ENCODE measurements at places on chromosomes 3 and 15.
A peak's percentile ranks its signal among the peaks of the same experiment; 100 is the strongest.

DNA sequence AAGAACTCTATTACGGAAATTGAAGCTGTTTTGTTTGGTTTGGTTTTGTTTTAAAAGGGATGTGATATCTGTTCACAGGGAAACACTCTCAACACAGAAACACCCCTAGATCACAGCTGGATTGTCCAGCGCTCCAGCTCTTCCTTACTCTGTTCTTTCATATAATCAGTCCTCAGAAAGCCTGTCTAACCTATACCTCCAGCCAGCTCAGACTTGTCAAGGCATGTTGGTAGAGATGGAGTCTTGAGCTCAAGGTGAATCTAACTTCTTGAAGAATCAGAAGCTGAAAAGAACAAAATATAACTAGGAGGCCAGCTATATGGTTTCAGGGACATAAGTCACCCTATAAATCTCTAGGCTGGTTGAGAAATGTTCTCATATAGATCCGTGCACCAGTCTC is 110.2 kb upstream of the EPHA3 start:
- DNase-seq: no peak

GRCh38 chr15:34717729-34718128 is 37.1 kb downstream of the GJD2 start:
- no peak for DNase-seq

GRCh38 chr15:37014137-37014536 is 86.2 kb downstream of the MEIS2 start:
- DNase-seq: no peak

GRCh38 chr3:172614340-172615274 is 91.4 kb upstream of the TNFSF10 start:
- DNase-seq: no peak

DNA sequence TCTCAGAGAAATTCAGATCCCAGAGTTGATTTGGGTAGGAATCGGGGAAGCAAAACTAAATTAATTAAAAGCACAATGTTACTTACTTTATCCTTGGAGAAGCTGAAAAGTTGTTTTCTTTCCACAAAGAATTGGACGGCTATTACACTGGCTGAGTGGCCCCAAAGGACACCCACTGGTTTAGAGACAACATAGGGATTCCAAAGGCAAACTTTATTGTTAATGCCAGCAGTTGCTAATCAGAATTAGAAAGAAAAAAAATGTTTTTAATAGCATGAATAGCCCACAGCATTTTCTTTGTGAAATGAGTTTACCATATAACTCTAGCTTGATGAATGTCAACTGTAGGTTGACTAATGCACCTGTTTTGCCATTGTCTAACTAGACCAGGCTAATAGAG is 51.7 kb downstream of the WDR49 start:
- DNase-seq: no peak

DNA sequence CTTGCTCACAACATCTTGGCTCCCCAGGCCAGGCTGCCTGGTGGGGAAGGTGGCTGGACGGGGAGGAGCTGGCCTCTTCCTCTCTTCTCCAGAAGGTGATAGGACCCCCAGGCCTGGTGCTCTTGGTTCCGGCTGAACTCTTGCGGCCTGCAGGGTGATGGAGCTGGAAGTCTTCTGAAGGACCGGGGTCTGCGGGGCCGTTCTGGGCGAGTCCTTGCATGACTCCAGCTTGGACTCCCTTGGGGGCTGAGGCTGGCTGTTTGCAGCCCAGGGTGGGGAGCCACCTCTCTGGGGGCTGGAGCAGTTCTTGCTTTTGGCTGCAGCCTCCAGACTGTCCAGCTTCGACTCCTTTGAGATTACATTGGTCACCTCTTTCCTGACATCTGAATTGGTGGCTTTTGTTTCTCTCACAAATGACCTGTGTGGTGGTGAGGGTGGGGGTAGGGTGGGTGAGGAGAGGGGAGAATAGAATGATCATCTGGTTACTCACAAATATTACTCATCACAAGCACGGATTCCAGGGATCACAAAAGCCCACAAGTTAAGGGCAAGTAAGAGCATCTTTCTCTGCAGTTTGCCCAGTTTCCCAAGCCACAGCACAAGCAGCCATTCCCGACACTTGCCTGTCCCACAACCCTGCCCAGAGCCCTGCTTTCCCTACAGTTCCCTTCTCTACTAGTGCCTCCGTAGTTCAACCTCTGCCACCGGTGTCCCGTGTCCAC is 149.1 kb upstream of the HACD2 start:
- DNase-seq: no peak

- no peak for DNase-seq
Measured at GRCh38 chr15:69016021-69016595, 1.6 kb downstream of the NOX5 start.

- no peak for DNase-seq
Measured at GRCh38 chr3:99365396-99365795, 273.0 kb upstream of the COL8A1 start.

GRCh38 chr3:159766563-159767185 is 222.0 kb upstream of the IL12A start:
- DNase-seq: no peak

DNA sequence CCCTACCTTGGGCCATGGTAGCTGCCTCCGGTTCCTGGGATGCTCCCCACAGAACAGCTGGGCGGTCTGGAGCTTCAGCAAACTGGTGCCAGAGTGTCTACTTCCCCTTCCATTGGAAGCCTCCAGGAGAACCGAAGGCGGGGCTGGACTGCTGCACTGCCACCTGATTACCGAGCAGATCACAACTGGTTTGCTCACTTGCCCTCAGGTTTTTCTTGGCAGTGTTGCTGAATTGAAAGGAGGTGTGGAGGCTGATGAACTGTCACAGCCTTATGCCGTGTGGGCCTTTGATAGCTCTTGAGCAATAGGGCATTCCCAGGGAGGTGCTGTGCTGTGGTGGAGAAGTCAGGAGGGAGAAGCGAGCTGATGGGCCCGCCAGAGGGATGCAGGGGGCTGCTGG is at the start of gene TGM5:
Gene TGM5 (minus strand): TSS at position 95 of the 400 bp plus-strand sequence. CDS start 79 bp downstream, at position 16.
- no peak for DNase-seq

DNA sequence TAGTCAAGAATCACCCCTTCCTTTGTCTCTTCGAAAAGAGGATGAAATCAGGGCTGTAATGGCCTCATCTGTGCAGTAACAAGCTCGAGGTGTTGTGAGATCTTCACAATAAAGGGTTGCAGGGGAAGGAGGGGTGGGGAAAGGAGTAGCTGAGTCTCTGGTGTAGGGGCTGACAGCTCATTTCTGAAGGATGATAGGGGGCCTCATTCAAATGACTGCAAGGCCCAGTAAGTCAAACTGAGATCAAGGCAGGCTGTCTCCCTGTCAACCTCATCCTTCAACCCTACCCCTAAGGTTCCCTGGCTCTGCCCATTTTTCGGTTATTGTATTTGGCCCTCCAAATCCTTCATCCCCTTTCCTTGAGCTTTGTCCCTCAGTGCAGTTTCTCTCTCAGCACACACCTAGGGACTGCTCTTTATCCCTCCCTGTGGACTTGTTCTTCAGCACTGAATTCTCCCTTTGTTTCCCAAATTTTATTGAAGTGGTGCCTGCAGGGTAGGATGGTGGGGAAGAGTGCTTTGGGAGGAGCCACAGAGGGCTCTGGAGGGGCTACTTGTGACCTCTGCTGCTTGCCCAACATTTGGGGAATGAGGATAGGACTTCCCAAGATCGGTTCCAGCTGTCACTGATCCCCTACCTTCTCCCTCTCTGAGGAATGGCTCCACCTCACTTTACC is 38.1 kb downstream of the ZNF589 start:
- no peak for DNase-seq

- DNase-seq: no peak
Measured at GRCh38 chr3:192130534-192131132, 596.7 kb downstream of the FGF12 start.

DNA sequence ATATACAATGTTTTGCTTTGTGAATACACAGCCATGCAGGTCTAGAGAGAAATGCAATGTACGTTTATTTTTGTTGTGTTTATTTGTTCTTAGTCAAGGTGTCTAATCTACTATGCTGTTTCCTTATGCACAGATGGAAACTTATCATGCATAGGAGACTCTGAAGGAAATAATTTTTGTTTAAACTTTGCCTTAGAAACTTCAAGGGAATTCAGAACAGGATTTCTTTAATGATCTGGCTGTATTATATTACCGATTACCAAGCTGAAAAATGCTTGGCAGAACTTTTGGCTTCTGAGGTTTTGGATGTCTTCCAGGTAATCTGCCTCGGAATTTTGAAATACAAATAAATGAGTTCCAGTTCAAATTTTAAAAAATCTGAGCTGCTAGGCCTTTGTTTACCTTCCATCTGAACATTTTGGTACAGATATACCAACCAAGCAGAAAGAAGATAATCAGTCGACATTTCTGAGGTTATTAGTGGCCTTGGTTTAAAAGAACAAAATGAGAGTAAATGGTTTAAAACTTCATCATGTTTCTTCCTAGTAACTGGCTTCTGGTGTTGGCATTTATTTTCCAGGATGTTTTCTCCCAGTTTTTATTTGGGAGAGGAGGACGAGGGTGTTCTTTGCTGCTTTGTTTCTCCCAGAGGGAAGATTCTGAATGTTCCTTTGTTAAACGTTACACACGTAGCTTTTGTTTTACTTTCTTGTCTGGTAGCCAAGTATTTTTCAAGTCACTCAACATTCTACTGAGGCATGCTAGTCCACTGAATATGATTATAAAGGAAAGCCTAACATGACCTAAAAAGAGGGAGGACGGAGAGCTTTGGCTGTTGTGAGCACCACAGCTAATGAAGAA is 421.8 kb upstream of the TBL1XR1 start:
- DNase-seq: no peak

- DNase-seq: no peak
Measured at GRCh38 chr3:158313338-158313927, 203.5 kb downstream of the RSRC1 start.

DNA sequence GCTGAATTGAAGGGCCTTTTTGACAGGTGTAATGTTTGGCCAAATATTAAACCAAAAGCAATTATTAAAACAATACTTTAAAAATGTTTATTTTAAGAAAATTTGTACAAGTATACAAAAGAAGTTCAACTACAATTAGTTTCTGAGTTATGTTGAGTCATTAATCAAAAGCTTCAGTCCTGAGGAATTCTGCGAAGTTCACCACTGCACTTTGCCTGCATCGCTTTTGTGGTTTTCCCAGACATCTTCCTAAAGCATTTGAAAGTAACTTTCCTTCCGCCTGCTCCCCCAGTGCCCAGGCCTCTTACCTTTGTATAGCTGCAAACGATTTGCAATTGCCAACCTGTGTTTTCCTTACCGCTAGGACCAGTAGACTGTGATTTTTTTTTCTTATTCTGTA is 69.5 kb downstream of the KCNAB1 start:
- no peak for DNase-seq

DNA sequence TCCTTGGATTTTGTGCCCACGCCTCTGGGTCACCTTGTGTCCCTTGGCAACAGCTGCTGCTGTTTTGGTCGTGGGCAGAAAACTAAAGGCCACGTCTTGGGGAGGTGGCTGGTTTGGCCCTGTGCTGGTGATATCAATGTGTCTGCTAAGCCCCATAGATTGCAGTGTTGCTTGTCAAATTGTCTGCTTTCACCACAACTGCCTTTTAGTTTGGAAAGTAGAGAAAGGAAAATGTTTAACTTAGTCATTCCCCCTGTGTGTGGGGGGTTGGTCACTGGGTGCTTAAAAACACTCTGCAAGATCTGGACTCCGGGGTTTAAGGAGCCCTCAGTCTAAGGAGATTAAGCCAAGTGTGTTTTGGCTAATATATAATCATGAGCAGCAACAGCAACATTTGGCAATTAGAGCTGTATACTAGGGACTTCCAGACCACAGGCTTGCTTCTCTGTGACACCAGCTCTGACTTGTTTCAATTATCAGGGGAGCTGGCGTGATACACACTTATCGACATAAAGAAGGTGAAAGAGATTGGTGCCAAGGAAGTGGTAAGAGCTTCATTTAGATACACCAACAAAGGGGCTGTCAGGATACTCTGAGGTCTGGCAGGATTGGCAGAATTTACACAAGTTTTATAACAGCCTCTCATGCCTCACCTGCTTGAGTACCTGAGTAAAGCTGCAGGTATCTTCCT is 3.5 kb downstream of the SMAD3 start:
- DNase-seq: no peak

DNA sequence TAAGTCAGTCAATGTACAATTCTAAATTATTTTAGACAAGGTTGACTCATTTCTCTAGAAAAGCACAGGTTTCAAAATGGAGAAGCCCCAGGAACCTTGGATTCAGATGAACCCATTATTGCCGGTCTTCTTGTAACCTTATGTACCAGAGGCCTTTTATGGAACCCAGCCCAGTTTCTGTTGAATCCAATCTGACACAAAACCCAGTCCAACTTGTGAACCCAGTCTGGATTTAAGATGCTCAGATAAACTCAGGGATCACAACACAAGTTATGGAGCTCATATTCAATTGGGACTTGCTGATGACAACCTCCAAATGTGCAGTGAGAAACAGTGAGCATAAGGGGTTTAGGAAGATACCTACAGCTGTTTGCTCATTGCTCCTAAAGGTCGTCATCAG is 16.4 kb upstream of the B4GALT4 start:
- DNase-seq: no peak

DNA sequence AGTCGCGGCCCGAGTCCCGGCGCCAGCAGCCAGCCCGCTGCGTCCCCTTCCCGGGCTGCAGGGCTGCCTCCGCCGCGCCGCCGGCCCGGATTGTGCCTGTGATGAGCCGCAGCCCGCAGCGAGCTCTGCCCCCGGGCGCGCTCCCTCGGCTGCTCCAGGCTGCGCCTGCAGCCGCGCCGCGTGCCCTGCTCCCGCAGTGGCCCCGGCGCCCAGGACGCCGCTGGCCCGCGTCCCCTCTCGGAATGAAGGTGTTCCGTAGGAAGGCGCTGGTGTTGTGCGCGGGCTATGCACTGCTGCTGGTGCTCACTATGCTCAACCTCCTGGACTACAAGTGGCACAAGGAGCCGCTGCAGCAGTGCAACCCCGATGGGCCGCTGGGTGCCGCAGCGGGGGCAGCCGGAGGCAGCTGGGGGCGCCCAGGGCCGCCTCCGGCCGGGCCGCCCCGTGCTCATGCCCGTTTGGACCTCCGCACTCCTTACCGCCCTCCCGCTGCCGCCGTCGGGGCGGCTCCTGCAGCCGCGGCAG is 1.2 kb downstream of the CHST2 start:
- DNase-seq: peak; percentile 20

DNA sequence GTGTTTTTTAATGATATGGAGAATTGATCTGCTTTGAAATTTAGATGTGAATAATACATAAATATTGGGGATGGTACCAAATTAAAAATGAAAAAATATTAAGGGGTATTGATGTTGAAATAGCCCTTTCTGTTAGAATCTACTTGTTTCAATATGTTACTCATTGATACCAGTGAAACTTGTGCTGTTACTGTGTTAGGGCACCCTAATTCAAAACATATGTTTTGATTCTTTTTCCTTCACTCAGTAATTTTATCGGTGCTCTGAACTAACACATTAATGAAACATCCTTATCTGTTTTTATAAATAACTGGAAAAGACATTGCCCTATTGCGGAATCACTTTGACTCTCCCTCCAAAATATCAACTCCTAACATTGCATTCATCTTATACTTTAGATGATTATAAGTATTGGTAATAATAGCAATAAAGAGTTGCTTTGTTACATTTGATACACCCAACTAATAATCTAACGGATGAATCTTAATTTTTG is 52.0 kb upstream of the CCNB2 start:
- DNase-seq: no peak

- DNase-seq: no peak
Measured at GRCh38 chr3:42804831-42805132, 492 bp upstream of the HIGD1A start.

GRCh38 chr3:165830746-165831145 is 6.5 kb downstream of the BCHE start:
- no peak for DNase-seq

Measured in stimulated activated CD8-positive, alpha-beta memory T cell treated with anti-CD3 and anti-CD28 coated beads, Interleukin-15, amount 100 ng/mL, for 48 hours (primary cell).